ENCODE measurements at places on chromosomes 1 and 21.

- DNase-seq: no peak
These were observed 5.6 kb downstream of the COL8A2 start for GRCh38 chr1:36119456-36119855.

- no peak for DNase-seq
These were observed 186.4 kb downstream of the RYR2 start for GRCh38 chr1:237228421-237228820.

GRCh38 chr1:8570465-8570864, 247.0 kb downstream of the RERE start:
- DNase-seq: no peak

- no peak for DNase-seq
These were observed 269.9 kb upstream of the C1orf174 start for GRCh38 chr1:4169991-4170390.

DNA sequence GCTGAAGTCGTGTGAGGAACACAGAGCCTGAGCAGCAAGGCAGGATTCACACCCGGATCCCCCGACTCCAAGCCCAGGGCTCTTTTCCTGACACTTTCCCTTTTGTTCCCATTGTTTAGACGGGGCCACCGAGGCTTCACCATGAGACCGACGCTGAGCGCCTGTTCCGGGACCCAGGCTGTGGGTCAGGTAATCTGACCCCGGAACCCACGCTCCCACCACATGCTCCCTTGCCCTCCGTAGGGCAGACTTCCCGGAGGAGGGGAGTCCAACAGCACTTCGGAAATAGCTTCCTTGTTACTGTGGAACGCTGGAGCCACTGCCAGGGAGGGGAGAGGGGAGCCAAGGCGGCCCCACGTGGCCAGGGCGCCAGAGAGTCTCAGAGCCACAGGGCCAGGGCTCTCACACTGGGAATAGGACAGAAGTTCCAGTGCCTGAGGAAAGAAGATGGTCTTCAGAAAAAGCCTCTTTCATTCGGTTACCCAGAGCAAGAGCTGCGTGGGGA, 18.4 kb downstream of the RUNX3 start:
- peak; percentile 16 for DNase-seq

DNA sequence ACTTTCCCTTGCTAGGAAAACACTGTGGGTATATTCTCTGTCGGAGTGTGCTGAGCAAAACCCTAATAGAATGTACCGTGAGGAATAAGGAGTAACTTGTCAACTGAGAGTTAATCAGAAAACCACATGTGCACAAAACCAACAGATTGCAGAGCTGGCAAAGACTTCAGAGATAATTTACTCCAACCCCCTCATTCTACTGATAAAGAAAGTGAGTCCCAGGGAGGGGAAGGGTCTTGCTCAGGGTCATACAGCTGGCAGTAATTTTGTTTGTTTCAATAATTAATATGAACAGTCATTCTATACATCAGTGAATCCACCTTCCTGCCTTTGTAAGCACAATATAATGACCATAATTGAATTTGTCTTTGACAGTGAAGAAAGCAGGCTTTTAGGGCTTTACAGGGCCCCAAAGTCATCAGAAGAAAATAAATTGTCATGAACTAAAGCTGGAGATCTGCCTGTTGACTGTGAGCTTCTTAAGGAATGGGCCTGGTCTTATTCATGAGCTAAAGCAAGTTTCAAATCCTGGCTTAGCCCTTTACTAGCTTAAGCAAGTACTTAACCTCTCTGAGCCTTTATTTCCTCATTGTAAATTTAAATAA, 67.2 kb upstream of the HOOK1 start:
- no peak for DNase-seq

DNA sequence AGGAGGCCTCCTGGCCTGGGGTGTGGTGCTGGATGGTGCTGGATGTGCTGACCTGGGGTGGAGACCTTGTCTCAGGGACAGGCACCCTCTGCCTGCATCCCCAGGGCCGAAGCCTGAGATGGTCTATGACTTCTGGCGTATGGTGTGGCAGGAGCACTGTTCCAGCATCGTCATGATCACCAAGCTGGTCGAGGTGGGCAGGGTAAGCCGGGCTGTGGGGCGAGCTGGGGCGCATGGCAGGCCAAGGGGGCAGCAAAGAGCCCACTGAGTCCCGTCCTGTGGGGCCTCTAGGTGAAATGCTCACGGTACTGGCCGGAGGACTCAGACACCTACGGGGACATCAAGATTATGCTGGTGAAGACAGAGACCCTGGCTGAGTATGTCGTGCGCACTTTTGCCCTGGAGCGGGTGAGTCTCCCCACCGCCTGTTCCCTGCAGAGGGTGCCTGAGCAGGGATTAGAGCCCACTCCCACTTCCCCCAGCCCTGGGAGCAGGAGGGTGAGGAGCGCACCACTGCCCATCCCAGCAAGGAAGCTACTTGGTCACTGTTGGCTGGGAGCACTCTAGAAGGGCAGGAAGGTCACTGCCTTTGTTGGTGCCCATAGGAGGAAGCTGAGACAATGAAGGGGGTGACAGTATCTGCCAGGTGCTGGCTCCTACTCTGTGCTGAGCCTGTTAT, 75.2 kb downstream of the PTPRU start:
- DNase-seq: peak; percentile 35

GRCh38 chr1:116824631-116825206, 70.5 kb downstream of the CD2 start:
- no peak for DNase-seq

DNA sequence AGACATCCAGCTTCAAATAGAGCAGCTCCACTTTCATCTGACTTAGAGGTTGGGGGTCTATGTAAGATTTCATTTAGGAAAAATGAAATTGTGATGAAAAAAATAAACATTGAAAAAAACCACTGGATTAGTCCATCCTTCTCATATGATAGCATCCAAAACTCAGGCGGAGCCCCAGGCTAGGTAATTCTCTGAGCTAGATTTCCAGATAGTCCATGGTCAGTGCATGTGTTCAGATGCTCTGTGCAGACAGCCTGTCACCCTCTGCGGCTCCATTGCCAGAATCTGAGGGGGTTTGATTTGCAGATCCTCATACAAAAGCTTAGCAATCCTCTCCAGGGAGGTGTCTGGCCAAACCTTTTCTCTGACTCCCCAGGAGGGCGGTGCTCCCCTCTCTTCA, 49.2 kb downstream of the C8B start:
- no peak for DNase-seq

GRCh38 chr1:9050803-9051202, 18.6 kb downstream of the SLC2A5 start:
- DNase-seq: no peak

DNA sequence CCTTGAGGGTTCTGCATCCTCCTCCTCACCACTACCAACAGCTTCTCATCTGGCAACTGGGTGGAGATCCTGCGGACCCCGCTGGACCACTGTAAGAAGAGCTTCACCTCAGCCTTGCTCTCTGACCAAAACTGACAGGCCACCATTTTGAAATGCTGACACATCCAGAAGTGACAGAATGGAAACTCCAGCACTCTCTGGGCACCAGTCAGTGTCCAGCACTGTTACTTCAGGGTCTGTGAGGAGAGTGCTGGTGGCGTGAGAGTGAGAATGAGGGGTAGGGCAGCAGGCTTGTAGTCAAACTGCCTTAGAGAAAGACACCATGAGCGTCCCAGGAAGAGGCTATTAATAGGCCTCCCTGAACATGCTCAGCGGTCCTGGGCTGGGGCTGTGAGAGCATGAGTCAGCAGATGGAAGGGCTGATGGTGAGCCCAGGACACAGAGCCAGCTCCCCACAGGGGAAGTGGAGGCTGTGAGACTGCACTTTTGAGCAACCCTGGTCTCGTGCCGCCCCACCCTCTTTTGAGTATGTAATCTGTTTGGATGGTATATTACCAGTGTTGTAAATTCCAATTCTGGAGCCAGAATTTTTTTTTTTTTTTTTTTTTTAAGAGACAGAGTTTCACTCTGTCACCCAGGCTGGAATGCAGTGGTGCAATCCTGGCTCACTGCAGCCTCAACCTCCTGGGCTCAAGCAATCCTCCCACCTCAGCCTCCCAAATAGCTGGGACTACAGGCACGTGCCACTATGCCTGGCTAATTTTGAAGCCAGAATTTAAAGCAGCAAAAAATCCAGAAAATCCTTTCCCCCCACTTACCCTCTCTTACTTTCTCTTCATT, 34.4 kb upstream of the SLC30A1 start:
- peak; percentile 54 for DNase-seq

DNA sequence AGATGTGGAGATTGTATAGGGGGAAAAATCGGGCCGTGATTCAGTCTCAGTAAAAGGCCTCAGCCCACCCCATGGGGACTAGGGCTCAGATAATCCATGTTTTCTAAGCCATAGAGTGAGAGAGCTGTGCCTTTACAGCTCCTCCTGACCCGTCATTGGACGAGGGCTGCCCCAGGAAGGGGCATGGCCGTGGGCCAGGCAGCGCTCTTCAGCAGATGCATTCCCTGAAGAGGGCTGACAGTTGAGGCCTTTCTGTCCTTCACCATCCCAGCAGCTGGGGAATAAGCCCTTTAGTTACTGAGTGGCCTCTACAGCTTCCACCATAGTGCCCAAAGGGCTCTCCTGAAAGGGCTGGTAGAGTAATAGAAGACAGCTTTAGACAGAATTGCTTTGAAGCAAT, 57.2 kb downstream of the ST3GAL3 start:
- DNase-seq: no peak

DNA sequence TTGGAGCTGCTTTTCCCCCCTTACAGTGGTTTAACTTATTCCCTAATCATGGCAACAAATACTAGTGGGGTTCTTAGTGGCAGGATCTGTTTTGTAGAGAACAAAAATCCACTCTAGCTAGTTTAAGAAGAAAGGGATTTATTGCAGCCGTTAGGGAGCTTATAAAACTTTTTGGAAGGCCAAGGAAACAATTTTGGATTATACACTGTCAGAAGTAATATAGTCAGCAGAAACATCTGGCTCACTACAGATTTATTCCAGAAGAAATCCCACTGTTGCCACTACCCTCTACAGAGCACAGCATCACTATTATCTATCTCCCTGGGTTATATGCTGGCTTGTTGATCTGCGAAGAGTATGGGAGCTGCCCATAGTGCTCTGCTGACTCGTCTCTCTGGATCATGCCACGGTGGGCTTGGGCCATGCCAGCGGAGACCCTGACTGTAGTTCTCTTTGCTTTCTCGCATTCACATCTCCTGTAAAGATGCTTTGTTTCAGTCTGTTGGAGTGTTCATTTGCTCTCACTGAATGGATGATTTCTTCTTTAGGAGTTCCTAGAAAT, 107.5 kb downstream of the ODF2L start:
- no peak for DNase-seq

GRCh38 chr21:27407271-27407670, 440.4 kb upstream of the ADAMTS5 start:
- no peak for DNase-seq

DNA sequence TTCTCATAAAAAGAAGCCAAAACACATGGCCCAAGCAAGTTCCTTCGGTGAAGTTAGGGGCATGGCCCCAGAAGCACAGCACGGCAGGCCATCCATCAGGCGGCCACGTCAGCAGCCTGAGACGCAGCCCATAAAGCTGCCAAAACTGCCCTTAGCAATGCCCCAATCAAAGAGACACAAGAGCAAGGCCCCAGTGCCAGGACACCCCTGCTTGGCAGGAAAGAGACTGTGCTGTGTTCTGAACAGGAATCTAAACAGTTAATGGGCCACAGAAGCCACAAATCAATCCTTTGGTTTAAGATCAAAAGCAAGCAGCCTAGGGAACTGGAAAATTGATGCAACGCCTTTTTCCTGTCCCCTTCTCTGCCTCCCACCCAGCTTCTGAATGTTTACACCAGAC, 497.0 kb upstream of the USP24 start:
- no peak for DNase-seq

DNA sequence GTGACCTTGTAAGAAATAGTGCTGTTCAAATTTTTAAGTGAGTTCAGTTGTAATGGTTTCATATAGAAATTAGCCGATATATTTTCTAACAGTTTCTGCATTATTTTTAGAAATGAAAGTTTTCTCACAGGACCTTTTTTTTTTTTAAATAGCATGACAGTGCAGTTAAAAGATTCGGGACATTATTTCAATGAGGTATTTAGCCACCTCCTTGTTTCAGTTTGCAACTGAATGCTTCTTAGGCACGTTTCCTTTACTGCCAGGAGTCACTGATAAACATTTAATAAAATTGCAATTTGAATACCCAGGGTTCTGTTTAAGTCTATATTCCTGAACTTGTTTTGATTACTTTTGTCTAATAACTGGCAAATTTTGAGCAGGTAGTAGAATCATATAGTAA, 304.7 kb downstream of the TM2D1 start:
- no peak for DNase-seq

DNA sequence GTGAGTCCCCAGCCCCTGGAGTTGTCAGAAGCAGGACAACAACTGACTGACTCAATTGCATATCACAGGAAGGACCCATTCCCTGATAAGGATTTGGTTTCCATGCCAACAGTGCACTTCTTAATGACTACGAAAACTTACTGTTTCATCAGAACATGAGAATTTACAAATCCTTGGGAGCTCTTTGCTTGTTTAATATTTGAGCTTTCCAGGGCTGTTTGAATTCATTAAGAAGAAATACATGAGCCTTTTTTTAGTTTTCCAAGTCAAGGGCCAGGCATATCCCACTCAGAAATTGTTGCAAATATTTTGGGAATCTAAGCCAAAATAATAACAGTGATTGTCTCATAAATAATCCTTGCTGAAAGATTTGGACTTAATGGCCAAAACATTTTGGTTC, 27.2 kb upstream of the COL24A1 start:
- DNase-seq: no peak

DNA sequence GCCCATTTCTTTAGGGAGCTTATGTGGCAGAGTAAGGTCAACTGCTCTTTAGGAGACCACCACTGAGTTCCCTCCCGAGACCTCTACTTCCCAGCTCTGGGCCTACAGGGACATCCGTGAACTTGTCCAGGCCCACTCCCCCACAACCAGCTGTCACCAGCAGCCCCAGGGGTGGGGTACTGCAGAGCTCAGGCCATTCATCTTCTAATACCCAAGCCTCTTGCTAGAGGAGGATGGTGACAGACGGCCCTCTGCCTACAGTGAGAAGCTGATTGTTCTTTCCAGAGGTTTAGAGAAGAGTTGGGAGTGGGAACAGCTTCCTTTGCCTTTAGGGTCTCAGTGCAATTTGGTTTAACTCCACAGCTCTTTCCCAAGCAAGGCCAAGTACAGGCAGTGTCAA, 33.2 kb upstream of the ARTN start:
- no peak for DNase-seq
